ENCODE measurements at places on chromosomes 3 and 15.

DNA sequence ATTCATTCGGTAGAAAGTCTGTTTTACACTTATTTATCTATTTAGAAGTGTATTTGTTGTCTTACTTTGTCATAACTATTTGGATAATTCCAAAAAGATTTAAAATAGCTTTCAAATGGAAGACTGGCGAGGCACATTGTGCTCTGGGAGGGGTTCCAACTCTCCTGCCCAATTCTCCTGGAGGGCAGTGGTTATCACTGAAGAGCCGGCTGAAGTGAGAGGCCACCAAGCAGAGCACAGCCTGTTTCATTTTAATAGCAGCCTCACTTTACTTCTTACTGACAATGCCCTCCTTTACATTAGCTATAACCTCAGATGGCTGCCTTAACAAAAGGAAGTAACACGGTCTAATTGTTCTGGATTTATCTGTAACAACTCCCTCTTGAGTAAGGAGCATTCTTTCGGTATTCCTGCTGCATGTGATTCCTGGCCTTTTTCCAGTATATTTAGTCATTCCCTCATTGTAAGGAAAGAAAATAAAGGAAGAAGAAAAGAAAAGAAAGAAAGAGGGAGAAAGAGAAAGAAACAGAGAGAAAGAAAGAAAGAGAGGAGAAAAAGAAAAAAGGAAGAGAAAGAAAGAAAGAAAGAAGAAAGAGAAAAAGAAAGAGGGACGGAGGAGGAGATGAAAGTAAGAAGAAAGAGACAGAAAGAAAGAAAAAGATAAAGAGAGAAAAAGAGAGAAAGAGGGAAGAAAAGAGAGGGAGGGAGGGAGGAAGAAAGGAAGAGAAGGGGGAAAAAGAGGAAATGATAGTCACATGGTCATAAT lies 339.8 kb upstream of the WNT5A start:
- DNase-seq = no peak

DNA sequence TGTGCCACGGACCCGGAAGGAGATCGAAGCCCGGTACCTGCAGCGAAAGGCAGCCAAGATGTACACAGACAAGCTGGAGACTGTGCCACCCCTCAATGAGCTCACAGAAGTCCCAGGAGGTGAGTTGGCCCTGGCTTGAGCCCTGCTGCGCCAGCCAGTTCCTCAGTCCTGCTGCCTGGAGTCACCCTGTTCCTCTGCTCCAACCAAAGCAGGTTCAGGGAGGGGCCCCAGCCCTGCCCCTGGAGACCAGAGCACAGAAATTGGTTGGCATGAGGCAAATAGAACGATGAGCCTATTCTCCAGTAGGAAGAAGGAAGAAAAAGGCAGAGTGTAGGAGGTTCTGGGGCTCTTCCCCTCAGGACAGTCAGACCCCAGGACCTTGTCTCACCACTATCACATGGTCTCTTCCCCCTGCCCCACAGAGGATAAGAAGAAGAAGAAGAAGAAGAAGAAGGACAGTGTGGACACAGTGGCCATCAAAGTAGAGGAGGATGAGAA lies 8.0 kb downstream of the TMIE start:
- DNase-seq = no peak

DNA sequence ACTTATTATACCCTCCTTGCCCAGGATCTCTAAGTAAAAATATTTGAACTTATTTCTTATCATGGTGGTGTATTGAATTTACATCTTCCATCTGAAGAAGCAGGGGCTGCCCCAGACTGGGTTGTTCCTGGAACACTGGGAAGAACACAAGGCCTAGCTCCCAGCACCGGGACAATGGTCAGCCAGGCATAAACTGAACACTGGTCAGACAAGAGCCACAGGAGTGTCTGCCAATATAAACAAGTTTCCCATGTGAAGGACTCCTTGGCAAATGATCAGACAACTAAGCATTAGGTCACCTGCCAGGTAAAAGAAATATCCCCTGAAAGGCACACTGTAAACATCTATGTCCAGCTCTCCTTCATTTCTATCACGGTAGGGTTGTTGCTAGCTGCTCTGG lies 172.4 kb downstream of the ATP8B4 start:
- DNase-seq = no peak

GRCh38 chr15:89707577-89707976 lies 17.0 kb downstream of the WDR93 start:
- no peak for DNase-seq

GRCh38 chr3:46931631-46932331 lies 44.8 kb downstream of the CCDC12 start:
- DNase-seq = peak; percentile 70

DNA sequence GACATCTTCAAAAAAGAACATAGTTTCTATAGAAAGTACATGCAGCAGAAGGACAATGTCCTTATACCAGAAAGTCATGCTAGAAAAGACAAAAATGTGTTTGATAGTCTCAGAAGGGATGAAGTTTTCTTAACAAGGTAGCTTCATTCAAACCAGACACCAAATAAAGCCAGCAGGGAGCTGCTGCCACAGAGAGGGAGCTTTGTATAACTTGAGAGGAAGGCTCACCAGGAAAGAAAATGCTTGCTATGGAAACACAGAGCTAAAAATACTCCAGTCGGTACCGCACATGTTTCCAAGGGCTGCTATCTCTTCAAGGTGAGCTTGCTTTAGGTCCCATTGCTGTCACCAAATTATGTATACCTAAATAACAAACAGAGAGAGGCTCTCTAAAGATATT lies 1074.8 kb upstream of the ALCAM start:
- DNase-seq = no peak

GRCh38 chr3:131883086-131883485 lies 151.7 kb downstream of the CPNE4 start:
- no peak for DNase-seq

GRCh38 chr3:52068055-52068571 lies 11.7 kb upstream of the DUSP7 start:
- no peak for DNase-seq

GRCh38 chr3:181719991-181720680 lies 8.4 kb downstream of the SOX2 start:
- no peak for DNase-seq

GRCh38 chr15:80105595-80105994 lies 46.1 kb downstream of the ZFAND6 start:
- DNase-seq = no peak

DNA sequence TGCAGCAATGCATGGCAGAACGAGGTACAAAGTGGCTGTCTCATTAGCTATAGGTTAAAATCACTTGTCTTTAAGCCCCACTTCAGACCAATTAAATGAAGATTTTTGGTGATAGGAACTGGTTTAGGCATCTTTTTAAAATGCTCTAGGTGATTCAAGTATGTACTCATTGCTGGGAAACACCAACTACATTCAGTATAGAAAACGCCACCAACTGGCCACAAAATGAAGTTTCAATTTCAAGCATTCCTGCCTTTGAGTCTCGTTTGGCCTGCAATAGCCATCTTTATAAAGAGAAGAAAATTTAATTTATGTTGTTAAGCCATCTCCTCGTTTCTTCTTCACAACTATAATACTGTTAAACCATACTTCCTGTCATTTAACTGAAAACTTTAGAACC lies 587.9 kb downstream of the GBE1 start:
- DNase-seq = no peak

DNA sequence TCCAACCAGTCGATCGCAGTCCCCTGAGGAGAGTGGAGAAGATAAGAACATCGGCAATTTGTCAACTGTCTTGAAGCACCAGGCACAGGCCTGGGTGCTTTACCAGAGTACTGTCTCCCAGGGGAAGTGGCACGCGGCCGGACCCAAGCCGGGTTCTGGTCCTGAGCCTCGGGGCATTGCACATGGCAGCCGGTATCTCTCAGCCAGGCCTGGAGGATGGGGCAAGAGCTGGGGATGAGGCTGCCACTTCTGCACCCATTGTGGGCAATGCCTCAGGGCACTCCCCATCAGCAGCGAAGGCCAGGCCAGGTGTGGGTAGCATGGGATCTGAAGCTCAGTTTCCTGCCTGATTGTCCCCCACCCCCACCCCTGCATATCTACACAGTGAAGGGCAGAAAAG lies 77.5 kb downstream of the ADCY5 start:
- no peak for DNase-seq

DNA sequence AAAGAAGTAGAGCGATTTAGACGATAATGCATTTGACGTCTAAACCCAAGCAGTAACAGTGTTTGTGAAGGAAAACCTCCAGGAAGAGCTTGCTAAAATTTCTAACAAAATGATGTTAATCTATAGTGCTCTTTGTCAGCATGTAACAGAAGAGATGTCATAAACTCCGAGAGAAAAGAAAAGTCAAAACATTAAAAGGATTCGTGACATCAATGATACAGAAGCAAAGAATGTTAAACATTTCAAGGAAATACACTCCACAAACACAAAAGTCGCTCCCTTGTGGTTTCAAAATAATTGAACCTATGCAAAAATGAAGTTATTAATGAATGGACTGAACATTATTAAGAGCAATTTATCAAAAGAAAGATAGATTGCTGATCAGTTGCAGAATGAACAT lies 27.9 kb downstream of the AADAC start:
- DNase-seq = no peak

DNA sequence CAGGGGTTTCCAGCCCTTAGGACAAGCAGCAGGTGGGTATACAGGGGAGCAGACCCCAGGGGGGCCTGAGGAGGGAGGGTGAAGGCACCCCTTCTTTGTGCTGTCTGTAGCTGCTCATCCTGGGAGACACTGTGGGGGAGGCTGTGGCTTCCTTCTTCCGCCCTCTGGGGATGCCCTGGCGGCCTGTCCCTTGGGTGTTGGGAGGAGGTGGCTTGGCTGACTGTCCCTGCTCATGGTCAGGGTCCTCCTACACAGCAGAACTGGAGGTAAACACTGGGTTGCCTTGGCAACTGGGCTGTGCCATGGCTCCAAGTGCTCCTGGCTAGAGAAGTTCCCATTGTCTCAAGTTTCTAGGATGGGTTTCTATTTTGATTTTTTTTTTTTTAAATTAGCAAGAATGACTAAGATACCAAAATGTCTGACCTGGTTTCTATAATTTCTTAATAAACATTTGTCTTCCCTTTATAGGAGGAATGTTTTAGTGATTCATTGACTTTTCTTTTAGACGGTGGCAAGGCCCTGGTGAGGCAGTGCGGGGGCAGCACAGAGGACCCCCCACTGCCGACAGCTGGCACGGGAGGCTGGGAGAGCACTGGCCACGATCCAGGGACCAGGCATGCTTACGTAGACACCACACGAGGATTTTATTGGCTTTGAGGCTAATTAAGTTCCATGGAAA lies 12.4 kb downstream of the KLF13 start:
- DNase-seq = no peak

GRCh38 chr3:169630852-169631251 lies 32.7 kb downstream of the MECOM start:
- DNase-seq = no peak

GRCh38 chr15:90762109-90762508 lies 45.0 kb downstream of the BLM start:
- DNase-seq = peak; percentile 35

- DNase-seq = no peak
These were observed 156.6 kb upstream of the NUDT16 start for GRCh38 chr3:131224886-131225550.

DNA sequence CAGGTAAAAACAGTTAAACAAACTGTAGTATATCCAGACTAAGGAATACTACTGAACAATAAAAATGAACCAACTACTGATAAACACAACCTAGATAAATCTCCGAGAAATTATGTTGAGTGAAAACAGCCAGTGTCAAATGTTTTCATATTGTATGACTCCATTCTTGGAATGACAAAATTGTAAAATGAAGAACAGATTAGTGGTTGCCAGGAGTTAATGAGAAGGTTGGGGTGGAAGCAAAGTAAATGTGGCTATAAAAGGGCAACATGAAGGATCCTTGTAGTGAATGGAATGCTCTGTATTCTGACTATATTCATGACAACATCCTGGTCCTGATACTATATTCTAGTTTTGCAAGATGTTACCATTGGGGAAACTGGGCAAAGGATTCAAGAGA lies 27.5 kb upstream of the ACKR4 start:
- DNase-seq = no peak

DNA sequence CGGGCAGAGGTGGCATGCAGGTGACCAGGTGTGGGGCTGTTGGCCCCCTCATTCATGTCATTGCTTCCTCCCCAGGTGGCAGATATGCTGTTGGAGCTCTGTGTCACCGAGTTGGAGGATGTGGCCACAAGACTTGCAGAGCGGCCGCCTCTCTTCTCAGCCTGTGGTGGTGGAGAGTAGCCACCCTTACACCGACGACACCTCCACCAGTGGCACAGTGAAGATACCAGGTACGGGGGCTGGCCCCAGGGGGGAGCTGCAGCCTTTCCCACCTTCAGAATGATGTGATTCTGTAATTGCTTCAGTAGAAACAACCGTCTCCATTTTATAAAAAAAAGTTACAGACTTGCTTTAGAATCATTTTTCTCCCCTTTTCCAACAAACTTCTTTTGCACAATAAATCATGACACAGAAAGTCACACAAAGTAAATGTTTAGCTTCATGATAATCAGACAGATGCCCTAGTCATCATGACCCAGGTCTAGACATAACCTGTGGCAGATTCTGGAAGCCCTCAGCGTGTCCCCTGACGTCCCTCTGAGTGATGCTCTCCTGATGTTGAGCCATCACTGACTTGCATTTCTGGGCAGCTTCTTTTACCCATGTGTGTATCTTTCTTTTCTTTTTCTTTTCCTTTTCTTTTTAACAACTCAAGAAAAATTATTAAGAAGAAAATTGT lies 76.0 kb upstream of the FAN1 start:
- DNase-seq = no peak

GRCh38 chr15:42152921-42153698 lies 3.3 kb downstream of the PLA2G4F start:
- DNase-seq = no peak

DNA sequence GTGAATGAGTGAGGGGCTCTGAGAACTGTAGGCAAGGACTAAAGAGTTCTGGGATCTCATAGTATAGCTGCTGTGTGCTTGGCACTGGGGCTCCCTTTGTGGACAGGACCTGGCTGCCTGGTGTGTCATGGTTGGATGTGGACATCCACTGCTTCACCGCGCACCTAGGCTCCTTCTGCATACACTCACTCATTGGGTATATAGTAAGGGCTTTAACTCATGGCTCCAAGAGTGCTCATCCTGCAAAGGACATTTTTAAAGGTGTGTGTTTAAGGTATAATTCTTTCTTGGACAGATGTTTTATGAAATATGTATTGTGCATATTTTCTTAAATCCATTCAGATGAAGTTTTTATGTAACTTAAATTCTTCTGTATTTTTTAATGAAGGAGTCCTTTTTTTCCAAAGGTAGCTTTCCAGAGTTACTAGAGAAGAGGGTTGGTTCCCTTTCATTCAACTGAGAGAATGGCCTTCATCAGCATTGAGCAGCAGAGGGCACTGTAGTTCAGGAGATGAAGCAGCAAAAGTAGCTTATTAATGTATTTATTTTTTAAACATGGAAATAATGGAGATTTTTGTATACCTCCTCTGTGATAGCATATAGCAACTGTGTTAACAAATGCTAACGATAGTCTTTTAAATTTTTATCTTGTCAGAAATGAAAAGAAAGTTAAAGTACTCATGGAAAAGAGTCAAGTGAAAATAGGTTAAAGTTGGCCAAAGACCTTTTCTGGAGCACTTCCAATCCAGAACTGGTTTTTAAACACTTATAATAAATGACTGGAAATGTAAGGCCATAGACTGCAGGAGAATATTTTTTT lies 25.2 kb downstream of the OXNAD1 start:
- peak; percentile 46 for DNase-seq
